Myocyte (in vitro differentiated cells): ENCODE measurements at places on chromosomes 16 and 17. TPM values are rescaled to one million over a fixed set of nuclear protein-coding genes. Genes with fewer than 3 reads are reported as not detected.

Gene RAB26
- total RNA-seq: 0.91 and 1.9 TPM in 2 replicates

Gene MT1G
- total RNA-seq: not detected in 2 replicates

Gene KRTAP2-3
- 0.19 TPM in 1 of 2 replicates, not detected in the other for total RNA-seq

Gene MARF1
- 12.3 and 16.2 TPM in 2 replicates for total RNA-seq

GRCh38 chr17:67435122-67435521 is 58.0 kb downstream of the PITPNC1 start:
- DNase-seq: no peak

Gene PDP2
- 3.5 and 4.6 TPM in 2 replicates for total RNA-seq

DNA sequence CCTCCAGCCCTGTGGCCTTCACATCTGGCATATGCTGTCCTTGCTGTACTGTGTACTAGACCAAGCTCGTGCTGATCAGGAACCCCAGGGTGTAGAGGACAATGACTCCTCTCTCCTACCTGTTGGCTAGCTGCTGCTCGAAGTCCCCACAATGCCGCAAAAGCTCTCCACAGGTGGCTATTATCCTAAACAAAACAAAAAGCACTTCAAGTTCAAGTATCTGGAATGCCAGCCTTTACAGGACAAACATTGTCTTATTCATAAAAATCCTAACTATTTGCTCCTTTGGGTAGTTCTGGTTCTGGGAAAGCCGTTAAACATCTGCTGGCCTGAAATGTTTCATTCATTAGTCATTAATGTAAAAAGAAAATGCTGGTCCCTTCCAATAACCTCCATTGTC is 42.8 kb downstream of the COG7 start:
- no peak for DNase-seq
